ENCODE measurements at places on chromosomes 6 and 20.

DNA sequence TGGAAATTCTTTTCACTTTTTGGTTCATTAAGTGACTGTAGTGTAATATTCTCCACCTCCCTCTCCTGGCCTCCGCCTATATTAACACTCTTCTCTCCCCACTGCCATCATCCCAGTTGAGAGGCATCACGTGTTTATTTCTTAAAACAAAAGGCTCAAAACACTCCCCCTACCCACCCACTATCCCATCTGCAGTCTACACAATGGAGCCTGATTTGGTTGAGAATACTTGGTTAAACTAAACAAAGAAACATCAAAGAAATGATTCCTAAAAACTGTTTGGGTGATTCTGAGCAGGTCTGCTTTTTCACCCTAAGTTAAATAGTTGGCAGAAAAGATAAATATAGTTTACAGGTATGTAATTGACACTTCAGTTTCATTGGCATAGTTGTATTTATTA, 5.9 kb downstream of the TFAP2B start:
- DNase-seq: no peak

DNA sequence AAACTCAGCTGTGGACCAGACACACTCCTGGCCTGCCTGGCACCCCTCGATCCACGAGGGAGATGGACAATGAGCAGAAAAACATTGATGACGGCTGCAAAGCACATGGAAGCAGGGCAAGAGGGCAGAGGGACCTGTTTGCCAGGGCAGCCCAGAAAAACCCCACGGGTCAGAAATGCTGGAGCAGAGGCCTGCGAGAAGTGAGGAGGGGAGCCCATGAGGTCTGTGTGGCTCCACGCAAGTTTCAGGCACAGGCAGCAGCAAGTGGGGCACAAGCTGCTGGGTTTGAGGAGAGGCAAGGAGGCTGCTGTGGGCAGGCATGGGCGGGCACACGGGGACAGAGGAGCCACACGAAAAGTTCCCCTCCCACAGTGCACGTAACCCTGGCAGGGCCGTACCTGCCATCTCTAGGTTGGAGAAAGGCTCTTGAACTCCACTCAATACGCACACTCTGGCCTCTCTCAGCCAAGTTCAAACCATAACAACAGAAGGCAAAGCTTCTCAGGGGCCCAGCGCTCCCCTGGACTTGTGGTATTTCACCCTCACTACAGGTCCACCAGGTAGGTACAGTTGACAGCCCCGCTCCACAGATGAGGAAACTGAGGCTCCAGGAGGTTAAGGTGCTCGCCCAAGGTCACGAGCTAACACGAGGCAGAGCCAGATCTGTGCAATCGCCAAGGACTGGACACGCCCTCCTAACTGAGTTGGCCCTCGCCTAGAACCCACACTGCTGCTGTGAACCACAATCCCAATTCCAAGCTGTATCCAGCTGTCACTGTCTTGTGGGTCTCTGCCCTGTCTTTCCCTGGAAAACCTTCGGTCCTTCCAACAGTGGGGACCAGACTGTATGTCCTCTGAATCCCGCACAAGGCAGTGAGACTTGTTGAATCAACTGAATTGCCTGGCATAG, 108.2 kb downstream of the NOL4L start:
- DNase-seq: no peak

DNA sequence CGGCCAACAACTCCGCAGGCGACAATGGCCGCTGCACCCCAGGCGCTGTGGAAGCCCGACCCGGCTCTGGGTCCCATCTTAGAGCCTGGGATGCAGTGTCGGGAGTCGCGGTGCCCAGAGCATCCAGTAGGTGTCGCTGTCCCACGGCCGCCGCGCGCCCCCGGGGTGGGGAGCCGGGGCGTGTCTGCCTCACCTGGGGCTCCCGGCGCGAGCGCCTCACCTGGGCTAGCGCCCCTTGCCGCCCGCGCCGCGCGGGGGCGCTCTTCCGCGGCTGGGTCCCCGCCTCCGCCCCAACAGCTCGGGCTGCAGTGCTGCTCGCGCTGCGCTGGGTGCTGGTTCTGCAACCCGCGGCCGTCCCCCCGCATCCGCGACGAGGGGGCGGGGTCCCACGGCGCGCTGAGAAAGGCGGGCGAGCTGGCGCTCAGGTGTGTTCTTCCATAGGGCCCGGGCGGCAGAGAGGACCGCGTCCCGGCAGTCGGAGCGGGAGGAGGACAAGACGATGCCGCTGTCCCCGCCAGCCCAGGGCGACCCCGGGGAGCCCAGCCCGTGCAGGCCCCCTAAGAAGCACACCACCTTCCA, at the start of gene CRYBG1:
Gene CRYBG1, plus strand, starts transcription at position 308 of the 579 bp plus-strand sequence. Its CDS starts 192 bp downstream, at position 500.
- peak; percentile 73 for DNase-seq

GRCh38 chr6:6891949-6892461, 215.8 kb upstream of the RREB1 start:
- no peak for DNase-seq

GRCh38 chr6:14720411-14721102, 525.3 kb upstream of the JARID2 start:
- DNase-seq: no peak

DNA sequence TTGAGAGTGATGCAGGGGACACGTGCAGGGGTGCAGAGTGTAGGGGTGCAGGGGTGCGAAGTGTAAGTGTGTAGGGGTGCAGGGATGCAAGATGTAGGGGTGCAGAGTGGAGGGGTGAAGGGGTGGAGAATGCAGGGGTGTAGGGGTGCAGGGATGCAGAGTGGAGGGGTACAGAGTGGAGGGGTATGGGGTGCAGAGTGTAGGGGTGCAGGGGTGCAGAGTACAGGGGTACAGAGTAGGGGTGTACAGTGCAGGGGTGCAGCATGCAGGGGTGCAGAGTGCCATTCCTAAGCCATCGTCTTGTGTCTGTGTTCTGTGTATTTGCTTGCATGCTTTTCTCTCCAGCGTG, 345.4 kb downstream of the TAF4 start:
- DNase-seq: no peak

DNA sequence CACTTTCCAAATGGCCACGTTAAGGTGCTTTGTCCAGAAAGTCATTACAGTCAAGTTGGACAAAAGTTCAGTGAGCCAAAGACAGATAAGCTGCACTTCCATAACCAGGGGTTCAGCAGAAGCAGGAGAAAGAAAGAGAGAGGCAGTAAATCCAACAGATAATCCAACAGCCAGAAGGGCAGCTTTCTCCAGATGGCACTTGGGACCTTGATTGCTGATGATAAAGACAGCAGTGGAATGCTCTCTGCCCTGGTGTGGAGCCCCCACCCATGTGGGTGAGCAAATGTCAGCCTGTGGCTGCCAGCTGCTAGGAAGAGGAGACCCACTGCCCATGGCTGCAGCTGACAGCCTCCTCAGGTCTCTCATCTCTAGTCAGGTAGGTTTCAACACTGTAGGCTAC, 18.7 kb upstream of the NRSN1 start:
- no peak for DNase-seq

GRCh38 chr6:36713846-36714245, 16.2 kb downstream of the RAB44 start:
- no peak for DNase-seq

DNA sequence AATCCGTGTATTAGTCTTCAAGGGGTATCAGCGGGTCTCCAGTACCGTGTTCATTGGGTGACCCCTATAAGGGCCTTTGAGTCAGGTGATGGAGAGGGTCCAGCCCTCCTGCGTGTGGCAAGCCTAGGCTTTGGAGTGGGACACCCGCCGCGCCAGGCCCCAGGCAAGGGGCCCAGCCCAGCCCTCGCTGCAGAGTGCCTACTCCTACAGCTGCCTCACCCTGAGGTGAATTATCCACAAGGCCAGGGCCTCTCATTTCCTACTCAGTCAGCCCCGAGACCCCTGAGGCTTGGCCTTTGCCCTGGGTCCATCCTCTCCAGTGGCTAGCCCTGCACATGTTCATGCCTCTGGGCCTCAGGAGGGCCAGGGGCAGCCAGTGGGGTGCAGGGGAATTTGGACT, 45.1 kb downstream of the TMEM242 start:
- no peak for DNase-seq

- no peak for DNase-seq
These were observed 15.0 kb downstream of the MBOAT1 start for GRCh38 chr6:20197251-20197650.

- DNase-seq: no peak
These were observed 37.1 kb upstream of the EEF1E1 start for GRCh38 chr6:8139451-8139850.

DNA sequence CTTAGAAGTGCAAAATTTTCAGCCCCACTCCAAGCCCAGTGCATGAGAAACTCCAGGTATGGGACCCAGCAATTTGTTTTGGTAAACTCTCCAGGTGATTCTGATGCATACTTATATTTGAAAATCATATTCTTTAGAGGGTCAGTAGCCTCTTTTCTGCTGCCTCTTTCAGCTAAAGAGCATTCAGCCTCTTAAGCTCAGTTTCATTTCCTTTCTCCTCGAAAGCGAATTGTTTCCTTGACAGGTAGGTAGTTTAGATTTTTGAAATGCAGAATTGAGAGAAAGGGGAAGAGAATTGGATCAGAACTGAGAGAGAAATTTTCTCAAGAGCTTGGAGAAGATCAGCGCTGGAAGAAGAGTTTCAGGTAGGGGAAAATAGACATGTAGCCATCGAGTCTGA, 995.8 kb upstream of the FLRT3 start:
- DNase-seq: no peak

DNA sequence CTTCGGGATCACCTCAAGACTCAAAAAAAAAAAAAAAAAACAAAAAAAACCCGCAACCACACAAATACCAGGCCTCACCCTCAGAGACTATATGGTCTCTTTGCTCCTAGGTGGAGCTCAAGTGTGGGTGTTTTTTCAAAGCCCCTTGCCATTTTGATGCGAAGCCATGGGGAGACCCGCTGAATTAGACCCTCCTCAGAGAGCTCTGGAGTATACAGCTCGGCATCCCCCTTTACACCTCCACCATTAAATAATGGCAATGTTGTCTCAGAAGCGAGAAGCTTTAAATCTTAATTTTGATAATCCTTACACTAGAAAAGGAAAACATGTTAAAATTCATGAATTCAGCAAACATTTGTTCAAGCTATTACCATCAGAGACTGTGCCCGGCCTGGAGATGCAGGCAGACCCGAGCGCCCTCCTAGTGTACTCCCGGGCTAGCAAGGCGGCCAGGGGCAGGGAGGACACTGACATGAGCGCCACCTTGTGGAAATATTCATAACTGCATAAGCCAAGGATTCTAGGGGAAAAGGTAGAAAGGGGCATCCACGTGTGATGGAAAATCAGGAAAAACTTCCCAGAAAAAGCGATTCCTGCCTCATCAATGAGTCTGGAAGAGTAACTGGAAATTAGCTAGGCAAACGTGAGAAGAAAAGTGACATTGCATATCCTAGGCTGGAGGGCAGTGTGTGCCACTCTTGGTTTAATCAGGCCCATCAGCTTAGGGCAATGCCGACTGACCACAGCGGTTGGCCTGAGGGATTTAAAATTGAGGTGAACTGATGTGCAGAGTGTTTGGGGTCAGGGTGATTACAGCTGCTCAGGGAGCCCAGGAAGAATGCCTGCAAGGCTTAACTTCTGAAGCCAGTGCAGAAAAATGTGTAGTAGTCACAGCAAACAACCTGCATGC, 72.5 kb downstream of the B3GAT2 start:
- peak; percentile 39 for DNase-seq

GRCh38 chr6:137272403-137272802, 53.2 kb upstream of the IFNGR1 start:
- DNase-seq: no peak

Data from NCI-H2107 (cell line).